ENCODE measurements at places on chromosomes 12 and 14.
A peak's percentile ranks its signal among the peaks of the same experiment; 100 is the strongest.

GRCh38 chr14:67816326-67817002 is at the start of gene ZFYVE26:
Gene ZFYVE26, minus strand, starts transcription at chr14:67816590. Its CDS starts 627 bp downstream, at chr14:67815963.
- DNase-seq = peak; percentile 94

DNA sequence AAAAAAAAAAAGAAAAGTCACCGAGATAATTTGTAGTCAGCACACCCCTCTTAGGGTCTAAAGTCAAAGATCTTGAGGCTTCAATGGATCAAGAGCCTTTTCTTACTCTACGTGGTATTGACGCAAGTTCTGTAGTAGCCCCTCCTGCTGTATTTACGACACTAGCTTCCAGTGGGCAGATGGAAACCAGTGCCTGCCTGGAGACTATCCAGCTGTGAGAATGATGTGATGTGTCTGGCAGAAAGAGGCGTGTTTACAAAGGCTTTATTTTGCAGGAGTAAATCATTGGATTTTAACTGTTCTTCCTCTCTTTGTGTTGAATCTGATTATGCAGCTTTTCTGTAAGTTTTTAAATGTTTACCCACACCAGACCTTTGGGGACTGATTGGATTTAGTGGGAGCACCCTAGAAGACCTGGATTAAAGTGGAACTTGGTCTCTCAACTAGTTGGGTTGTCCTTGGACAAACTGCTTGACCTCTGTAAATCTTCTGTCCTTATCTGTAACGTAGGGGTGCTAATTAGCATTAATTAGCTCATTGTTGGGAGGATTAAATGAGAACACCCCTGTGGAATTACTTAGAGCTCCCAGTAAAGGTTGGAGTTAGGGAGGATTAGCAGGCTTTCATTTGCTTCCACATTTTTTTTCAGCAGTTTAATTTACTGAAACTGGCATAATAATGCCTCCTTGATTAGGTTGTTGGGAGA is 72.4 kb downstream of the RASSF3 start:
- DNase-seq = no peak

- DNase-seq = no peak
Observed at GRCh38 chr14:31932675-31933074, 144.4 kb upstream of the ARHGAP5 start.

DNA sequence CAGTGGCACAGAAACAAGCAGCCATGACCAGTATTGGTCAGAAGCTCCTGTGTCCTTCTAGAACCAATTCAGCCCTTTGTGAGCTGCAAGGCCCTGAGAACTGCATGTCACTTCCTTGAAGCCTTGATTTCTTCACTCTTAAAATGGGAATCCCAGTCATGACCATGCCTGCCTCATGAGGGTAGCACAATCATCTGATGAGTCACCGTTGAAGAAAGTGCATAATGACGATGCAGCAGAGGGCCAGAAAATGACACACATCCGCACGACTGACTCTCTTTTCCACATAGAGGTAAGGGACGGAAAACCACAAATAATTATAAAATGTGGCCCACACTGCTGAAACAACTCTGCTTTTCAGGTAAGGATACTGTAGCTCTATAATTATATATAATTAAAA is 777.4 kb downstream of the BCL11B start:
- DNase-seq = no peak

- no peak for DNase-seq
Observed at GRCh38 chr12:93006471-93007208, 77.5 kb upstream of the EEA1 start.

DNA sequence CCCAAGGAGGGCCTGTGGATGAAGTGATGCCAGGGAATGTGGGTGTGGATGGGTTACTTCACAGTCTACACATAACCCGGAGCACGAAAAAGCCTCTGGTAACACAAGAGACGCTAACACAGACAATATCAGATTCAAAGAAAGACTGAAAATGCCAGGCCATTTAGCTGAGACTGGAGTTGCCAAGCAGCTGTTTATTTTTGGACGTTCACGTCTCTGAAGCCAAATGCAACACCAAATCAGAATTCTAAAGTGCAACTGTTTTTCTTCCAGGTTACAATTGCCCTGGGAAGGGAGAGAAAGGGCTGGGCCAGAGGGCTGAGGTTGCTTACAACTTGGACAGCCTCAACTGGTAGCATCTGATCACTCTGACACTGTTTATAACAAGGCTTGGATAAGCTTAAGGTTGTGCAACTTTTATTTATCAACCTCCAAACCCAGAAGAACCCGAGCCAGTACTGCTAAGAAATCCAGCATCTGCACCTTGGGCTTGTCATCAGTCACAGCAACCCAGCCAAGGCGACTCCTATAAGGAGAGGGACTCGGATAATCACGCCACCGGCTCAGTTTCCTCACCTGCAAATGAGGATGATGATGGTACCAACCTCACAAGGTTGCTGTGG is 24.8 kb downstream of the NUAK1 start:
- no peak for DNase-seq

DNA sequence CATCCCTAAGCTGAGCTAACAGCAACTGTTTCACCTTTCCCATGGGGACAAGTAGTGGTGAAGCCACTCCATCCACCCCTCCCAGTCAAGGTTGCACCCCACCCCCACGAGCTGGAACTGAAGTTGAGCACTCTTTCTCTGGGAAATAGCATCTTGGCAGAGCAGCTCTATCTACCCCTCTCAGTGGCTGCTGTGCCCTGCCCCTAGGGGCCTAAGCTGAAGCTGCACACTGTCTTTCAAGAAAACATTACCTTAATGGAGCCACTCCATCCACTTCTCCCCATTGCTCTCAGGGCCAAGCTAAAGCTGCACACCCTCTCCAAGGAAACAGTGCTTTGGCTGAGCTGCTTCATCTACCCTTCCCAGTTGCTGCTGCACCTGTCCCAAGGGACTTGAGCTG is 170.6 kb upstream of the CCDC196 start:
- no peak for DNase-seq

Measured in posterior cingulate gyrus (tissue), 11 donors.